ENCODE measurements at places on chromosomes 7 and 10. TPM values are rescaled to one million over a fixed set of nuclear protein-coding genes. Genes with fewer than 3 reads are reported as not detected.

LDB1 gene
- total RNA-seq, result 35.6 TPM

TIMM23B gene
- total RNA-seq, result 17.2 TPM

PPP3CB gene
- total RNA-seq, result 49.2 TPM

ZNF727 gene
- total RNA-seq, result not detected

KEL gene
- not detected for total RNA-seq

HGF gene
- total RNA-seq, result 194 TPM

NEURL1 gene
- 0.27 TPM for total RNA-seq

CLDN3 gene
- total RNA-seq, result not detected

SAMD9 gene
- 18.3 TPM for total RNA-seq

LRRC61 gene
- total RNA-seq, result 0.09 TPM

TACR2 gene
- not detected for total RNA-seq

SYT15 gene
- total RNA-seq, result 0.41 TPM

TRIL gene
- total RNA-seq, result 6.3 TPM

CDHR3 gene
- total RNA-seq, result 19.6 TPM

HOXA3 gene
- 3.5 TPM for total RNA-seq

PKD2L1 gene
- not detected for total RNA-seq

HSPA12A gene
- total RNA-seq, result 10.3 TPM

MKI67 gene
- total RNA-seq, result 38.7 TPM

TMEM236 gene
- 0.09 TPM for total RNA-seq

AKR1D1 gene
- not detected for total RNA-seq

GTF2IRD2 gene
- 8.4 TPM for total RNA-seq

DNAJC1 gene
- total RNA-seq, result 25.8 TPM

PHTF2 gene
- total RNA-seq, result 47.5 TPM

HMX3 gene
- total RNA-seq, result not detected

AS3MT gene
- 7.0 TPM for total RNA-seq

POMZP3 gene
- total RNA-seq, result 7.7 TPM

SAP25 gene
- not detected for total RNA-seq

TBC1D12 gene
- 16.5 TPM for total RNA-seq

OPN4 gene
- not detected for total RNA-seq

VAX1 gene
- not detected for total RNA-seq

AKR1C8 gene
- total RNA-seq, result not detected

PRKCQ gene
- 0.08 TPM for total RNA-seq

MACC1 gene
- 0.18 TPM for total RNA-seq

ECHDC3 gene
- total RNA-seq, result 0.98 TPM

ZFAND2A gene
- total RNA-seq, result 16.6 TPM

DPYSL4 gene
- 4.2 TPM for total RNA-seq

ASIC3 gene
- not detected for total RNA-seq

CDK14 gene
- 44.8 TPM for total RNA-seq

DDC gene
- total RNA-seq, result not detected

NRCAM gene
- total RNA-seq, result 5.4 TPM

MAT1A gene
- total RNA-seq, result not detected
